ENCODE measurements at places on chromosomes 16 and 17.

GRCh38 chr17:60680754-60681153 lies 3.1 kb downstream of the BCAS3 start:
- DNase-seq, result no peak

GRCh38 chr17:5813357-5813756 lies 229.0 kb upstream of the NLRP1 start:
- DNase-seq, result no peak

GRCh38 chr17:46827274-46827673 lies 8.8 kb upstream of the WNT3 start:
- DNase-seq, result no peak

DNA sequence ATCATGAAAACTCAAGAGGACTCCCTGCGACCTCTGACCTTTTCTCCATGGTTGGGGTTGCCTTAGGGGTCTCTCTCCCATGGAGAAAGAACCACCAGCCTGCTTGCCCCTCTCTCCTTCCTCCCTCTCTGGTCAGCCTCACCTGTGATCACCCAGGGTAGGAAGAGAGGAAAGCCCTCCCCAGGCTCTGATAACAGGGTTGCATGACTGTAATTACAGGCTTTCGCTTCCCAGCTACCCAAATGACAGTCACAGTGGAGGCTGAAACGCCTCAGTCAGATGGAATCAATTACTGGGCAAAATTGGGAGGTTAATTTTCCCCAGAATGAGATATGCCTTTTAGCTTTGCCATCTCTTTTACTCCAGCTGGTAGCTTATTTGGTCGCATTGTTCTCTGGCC lies 265.8 kb upstream of the SOX9 start:
- DNase-seq, result no peak

DNA sequence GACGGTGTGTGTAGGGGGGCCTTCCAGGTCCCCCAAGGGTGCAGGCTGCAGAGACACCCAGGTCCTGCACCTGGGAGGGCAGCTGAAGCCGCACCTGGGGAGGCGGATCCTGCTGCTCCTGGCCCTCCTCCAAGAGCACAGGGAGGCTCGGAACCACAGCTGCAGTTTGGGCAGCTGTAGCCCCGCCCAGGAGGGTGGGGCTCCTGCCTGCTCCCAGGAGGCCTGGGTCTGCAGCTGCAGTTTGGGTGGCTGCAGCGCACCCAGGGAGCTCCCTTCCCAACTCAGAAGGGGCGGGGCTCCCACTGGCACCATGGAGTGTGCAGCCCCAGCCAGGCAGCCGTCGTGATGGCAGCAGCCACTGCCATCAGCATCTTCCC lies 69.4 kb upstream of the NKD1 start:
- no peak for DNase-seq

DNA sequence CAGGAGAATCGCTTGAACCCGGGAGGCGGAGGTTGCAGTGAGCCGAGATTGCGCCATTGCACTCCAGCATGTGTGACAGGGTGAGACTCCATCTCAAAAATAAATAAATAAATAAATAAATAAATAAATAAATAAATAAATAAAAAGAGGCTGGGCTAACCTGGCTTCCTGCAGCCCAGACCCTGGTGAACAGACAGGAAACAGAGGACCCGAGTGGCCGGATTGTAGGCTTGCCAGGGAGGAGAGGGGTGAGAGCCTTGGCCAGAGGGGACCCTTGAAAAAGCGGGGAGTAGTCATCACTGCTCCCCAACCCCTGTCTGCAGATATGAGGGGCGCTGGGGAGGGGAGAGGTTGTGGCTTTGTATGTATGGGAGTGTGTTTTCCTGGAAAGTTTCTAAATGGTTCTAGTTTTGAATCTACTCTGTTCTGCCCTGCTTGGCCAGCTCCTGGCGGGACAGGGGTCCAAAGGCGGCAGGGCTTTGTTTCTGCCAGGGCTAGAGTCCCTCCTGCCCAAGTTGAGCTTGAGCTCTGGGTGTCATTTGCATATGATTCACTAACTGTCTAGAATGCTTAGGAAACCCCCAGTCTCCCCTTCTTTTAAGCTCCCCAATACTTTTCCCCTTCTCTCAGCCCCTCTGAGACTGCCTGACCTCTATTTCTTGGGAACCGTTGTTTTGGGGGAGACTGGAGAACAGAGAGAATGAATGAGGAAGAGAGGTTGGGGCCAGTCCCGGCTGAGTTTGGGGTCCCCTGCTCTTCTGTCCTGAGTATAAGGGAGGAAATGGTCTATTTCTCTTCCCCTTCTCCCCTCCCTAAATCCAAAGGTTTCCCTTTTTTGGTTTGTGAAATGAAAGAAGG lies 16.4 kb downstream of the RARA start:
- DNase-seq, result no peak

GRCh38 chr16:63563819-63564505 lies 1527.7 kb upstream of the CDH8 start:
- no peak for DNase-seq

DNA sequence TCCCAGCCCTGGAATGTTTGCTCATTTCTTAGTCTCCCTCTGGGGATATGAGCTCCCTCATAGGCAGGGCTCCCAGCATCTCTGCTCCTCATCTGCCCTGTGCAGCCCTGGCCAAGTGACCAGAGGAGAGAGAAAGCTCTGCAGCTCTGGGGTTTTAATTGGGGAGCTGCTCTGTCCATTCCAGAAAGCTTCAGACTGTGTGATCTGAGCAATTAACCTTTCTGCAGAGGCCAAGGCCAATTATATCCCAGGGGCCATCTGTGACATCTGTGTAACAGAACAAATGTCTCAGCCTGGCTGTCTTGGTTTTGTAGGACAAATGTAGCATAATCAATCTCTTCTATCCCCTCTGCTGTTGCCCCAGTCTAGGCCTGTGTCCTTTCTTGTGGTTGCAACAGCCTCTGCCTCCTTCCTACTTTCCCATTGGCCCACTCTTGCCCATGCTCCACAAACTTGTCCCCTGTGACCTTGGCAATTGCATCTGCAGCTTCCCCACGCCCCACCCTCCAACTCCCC lies 156.0 kb downstream of the GSG1L start:
- no peak for DNase-seq

- no peak for DNase-seq
These were observed 14.4 kb downstream of the TENT4B start for GRCh38 chr16:50167556-50167955.

DNA sequence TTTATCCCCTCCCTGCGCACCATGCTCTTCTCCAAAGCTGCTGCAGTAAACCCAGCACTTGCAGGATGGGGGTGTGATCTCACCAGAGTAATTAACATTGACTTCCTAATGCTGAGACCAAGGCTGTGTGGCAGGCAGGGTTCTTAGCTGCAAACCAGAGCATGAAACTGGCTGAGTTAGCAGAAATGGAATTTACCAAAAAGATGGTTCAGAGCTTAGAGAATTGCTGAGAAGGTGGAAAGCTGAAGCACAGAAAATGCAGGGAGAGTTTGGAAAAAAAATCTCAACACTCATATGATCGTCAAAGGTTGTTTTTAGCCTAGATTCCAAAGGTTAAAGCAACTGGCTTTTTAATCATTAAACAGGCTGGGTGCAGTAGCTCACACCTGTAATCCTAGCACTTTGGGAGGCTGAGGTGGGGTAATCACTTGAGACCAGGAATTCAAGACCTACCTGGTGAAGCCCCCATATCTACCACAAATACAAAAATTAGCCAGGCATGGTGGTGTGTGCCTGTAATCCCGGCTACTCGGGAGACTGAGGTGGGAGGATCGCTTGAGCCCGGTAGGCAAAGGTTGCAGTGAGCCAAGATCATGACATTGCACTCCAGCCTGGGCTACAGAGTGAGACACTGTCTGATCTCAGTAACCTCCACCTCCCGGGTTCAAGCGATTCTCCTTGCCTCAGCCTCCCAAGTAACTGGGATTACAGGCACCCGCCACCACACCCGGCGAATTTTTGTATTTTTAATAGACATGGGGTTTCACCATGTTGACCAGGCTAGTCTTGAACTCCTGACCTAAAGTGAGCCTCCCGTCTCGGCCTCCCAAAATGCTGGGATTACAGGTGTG lies 6.0 kb upstream of the TXNDC11 start:
- no peak for DNase-seq

DNA sequence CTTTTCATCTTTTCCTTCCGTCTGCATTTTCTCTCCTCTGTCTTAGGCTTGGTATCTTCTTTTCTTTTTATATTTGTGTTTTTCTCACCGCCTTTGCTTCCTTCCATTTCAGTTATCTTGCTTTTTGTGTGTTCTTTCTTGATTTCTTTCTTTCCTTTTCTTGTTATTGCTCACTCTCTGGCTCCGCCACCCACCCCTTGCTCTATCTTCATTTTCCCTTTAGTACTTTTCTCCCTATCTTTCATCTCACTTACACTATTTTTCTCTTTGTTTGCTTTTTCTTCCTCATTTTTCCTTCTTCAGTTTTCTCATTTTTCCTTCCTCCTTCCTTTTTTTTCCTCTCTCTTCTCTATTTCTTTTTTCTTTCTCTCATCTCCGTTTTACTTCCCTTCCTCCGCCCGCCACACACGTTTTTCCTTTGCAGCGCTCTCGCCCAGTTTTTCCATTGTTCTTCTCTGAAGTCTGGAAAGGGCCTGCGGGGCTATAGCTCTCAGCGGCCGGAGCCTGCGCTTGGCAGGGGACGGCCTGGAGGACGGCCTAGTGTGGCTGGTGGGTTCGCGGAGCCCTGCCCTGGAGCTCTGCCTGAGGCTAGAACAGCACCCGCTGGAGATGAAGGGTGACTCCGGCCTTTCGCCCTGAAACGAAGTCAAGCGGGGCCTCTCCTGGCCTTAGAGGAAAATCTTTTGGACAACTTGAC lies 5.2 kb upstream of the HOXB13 start:
- no peak for DNase-seq

- peak; percentile 31 for DNase-seq
These were observed 36.6 kb upstream of the MED9 start for GRCh38 chr17:17440010-17440843.

DNA sequence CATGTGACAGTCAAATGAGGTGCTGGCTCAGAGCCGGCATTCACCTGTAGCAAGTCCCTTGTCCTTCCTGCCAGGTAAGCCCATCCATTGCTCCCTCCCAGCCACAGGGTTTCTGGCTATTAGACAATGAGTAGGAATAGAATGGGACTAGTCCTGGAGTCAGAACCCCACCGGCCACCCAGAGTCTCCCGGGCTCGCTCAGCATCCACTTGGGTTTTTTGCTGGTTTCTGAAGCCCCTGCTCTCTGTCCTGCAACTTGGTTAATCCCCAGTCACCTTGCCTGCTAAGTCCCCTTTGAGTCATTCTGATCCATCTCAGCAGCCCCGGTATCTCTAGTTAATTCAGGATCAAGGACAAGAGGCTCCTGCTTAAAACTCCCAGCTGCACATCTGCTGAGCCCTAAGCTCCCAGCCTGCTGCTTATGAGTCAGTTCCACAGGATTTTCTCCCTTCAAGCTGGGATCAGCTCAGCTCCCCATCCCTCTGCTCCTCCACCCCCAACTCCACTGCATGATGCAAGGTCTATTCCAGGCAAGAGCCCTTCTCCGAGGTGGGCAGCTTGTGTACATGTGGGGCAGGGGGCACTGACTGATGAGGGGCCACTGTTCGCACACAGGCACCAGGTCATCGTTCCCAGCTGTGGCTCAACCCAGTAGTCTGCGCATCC lies 19.9 kb upstream of the MRPS23 start:
- DNase-seq, result no peak

DNA sequence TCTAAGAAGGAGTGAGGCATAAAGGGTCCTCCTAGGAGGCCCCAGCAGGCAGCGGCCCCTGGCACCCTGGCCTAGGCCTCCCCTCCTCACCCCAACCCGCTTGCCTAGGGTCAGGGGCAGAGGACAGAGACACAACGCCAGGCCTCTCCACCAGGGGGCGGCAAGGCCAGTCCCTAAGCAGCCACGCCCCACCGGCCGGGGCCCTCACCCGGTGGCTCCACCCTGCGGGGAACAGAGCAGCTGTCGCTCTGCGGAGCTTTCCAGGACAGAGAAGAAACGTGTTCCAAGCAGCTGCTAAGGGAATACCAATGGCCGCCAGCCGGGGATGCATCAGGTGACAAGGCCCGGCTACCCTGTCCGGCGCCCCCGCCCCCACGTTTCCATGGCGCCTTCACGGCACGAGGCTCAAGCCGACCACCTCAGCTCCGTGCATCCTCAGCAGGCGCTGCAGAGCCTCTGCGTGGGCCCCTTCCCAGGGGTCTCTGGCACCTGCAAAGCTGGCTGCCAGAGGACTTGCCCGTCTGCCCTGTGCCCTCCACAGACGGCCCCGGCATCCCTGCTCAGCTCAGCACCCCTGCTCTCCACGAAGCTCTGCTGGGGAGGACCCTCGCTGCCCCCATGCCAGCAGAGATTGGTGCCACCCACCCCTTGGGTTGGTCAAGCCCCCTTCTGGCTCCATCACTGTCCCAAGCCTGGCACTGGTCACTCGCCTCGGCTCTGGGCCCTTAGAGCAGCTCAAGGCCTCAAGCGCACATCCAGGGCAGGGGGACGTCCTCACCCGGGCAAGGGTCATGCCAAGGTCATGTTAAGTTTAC lies 5.6 kb downstream of the ZNF598 start:
- DNase-seq, result no peak

DNA sequence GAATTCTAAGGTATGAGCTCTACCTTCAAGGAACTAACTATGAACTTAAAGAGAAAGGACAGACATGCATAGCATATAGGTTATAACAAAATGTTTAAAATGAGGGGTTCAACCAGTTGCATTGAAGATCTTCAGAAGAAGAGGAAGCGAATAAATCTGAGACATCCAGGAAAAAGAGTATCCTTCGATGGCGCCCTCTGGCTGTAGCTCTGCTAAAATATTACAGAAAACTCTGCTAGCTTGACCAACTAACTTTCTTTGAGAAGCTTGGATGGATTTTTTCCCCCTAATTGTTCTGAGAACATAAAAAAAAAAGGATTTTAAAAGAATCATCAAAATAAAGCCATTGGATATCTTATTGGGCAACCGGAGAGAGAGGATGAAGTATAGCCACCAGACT lies 659.9 kb upstream of the SOX9 start:
- DNase-seq, result no peak

- DNase-seq, result no peak
These were observed 7.3 kb downstream of the DLX4 start for GRCh38 chr17:49976163-49976827.

DNA sequence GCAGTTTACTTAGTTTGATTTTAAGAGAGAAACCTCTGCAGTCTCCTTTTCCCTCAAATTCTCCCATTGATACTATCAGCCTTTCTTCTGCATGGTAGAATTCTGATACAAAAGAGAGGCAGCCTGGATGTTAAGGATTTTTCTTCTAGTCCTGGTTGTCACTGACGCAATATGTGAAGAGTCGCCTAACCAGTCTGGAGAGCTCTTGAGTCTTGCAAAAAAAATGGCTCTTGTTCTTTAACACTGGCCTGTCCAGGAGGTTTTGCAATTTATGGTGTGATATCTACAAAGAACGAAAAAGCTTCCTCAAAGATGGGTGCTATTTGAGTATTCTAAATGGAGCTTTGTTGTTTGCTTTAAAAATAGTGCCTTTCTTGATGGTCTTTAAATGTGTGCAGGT lies 28.9 kb downstream of the COX10 start:
- no peak for DNase-seq

DNA sequence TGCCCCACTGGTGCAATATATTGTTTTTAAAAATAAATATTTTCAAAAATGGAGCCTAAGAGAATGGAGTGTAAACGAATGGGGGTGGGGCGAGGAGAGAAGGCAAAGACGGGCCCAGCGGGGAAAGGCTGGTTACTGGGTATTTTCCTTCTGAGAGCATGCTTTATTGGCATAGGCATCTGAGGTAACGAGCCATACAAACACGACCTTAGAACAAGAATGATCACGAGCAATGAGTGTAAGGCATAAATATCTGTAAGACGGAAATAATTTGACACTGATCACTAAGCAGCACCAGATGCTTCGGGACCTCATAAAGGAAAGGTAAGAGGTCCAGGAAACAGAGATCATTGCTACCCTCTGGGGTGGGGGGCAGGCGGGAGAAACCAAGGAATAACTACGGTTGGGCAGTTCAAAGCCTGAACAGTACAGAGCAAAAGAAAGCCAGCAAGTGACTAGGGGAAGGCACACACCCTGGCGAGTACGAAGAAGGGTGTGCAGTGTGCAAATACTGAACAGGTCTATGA lies 959 bp downstream of the SSH2 start:
- DNase-seq, result no peak

Measured in GM12864 (cell line).